Activated CD4-positive, alpha-beta T cell treated with anti-CD3 and anti-CD28 coated beads, Interleukin-2, amount 10 ng/mL, durations not matched to agents 7 days and 5 days (primary cell): ENCODE measurements at places on chromosomes 6 and 20. TPM values are rescaled to one million over a fixed set of nuclear protein-coding genes. Genes with fewer than 3 reads are reported as not detected.

The OPRM1 gene
- not detected for total RNA-seq

The CBLN4 gene
- not detected for total RNA-seq

DNA sequence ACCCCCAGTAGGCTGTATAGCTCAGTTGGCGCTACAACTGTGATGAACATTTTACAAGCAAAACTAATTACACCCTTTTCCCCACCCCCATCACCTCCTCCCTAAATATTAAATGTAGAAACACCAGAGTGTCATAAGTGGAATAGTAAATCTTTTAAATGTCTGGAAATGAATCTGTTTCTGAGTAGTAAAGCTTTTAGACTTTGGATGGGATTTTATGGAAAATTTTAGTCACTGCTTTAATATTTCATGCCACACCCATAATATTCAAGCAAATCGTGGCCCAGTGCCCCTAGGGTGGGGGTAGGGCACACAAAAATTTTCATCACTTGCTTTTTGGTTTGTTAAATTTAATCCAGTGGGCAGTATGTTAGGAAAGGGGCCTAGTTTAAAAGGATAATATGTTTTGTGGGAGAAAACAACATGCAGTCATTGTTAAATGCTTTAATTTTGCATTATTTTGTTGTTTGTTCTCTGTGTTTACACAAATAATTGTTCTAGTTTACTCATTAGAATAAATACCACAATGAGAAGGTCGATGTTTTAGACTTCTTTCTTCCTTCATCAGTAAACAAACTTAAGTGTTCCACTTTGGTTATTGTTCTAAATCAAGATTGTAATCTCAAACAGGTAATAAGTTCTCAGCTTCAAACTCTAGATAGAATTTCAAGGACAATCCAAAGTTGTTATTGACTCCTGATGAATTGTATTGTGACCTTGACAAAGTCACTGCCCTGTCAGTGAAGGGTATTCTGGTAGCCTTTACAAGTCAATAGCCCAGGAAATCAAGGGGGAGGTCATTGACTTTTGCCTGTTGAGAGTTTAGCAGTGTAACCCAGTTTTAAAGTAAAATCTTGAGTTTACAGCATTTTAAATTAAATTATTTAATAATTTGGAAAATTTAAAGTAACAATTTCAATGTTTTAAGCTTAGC is 79.2 kb downstream of the CBFA2T2 start:
- no peak for DNase-seq

- no peak for DNase-seq
These were observed 35.8 kb downstream of the PHIP start for GRCh38 chr6:79042088-79042798.

DNA sequence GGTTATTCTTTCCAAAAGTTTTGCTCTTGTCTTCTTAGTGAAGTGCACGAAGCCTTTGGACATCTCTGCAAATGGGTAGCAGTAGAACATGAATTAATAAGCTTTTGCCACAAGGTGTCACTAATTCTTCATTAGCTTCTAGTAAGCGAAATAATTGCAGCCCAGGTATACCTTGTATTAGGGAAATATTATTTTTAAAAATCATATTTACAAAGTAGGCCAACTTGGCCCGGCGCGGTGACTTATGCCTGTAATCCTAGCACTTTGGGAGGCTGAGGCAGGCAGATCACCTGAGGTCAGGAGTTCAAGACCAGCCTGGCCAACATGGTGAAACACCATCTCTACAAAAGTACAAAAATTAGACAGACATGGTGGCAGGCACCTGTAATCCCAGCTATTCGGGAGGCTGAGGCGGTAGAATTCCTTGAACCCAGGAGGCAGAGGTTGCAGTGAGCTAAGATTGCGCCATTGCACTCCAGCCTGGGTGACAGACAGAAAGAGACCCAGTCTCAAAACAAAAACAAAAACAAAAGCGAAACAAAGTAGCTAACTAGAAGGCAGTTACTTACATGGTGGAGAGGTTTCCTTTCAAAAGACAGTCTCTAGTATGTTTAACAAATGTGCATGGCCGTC is 8.8 kb upstream of the RSPH3 start:
- no peak for DNase-seq

DNA sequence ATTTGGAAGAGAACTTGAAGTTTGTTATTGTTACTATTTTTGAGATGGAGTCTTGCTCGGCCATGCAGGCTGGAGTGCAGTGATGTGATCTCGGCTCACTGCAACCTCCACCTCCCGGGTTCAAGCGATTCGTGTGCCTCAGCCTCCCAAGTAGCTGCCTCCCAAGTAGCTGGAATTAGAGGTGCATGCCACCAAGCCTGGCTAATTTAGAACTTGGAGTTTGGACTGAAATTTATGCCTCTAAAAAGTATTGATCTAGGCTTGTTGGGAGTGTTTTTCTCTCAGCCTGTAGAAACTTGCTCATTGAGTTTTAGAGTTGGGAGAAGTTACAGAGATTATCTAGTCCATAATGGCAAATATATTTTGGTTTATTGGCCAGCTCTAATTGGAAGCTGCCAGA is 4.1 kb downstream of the ITCH start:
- no peak for DNase-seq
